Pancreas (tissue), 10 donors: ENCODE measurements at places on chromosomes 4 and X. TPM values are rescaled to one million over a fixed set of nuclear protein-coding genes. Genes with fewer than 3 reads are reported as not detected.
A peak's percentile ranks its signal among the peaks of the same experiment; 100 is the strongest.

DNA sequence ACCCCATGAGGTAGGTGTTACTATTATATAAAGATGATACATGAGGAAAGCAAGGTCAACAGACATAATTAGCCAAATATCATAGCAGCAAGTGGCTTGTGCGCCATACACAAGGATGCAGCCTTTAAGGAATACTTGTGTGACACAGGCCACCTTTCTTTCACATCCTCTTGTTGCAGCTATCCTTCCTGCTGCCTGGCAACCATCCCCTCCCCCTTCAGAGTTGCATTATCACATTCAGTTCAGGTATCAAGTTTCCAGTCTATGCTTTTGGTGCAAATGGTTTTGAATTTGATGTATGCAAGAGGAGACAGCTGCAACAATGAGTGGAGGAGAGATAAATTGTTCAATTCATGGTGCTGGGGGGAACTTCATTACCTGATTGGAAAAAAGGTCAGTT is 6.4 kb downstream of the ZCCHC18 start:
- H3K4me3 ChIP-seq: no peak overlapping the region
- H3K36me3 ChIP-seq: no peaks in the 10 kb centered on the region
- no peak overlapping the region for H3K27ac ChIP-seq
- DNase-seq: no peak
- H3K27me3 ChIP-seq: no peaks in the 10 kb centered on the region

- peak overlapping the region; percentile 86 for H3K4me3 ChIP-seq
- H3K4me1 ChIP-seq: peaks cover 11% of the 10 kb centered on the region
- peak overlapping the region; percentile 57 for H3K27ac ChIP-seq
- DNase-seq: no peak
These were observed 800 bp downstream of the KDM5C start for GRCh38 chrX:53223955-53224859.

The MAOB gene
- total RNA-seq: 7.8 TPM

- no peaks in the 10 kb centered on the region for H3K27me3 ChIP-seq
- H3K4me3 ChIP-seq: no peak overlapping the region
- H3K27ac ChIP-seq: no peak overlapping the region
- no peak for DNase-seq
- peaks cover 12% of the 10 kb centered on the region for H3K4me1 ChIP-seq
These were observed 21.3 kb downstream of the QDPR start for GRCh38 chr4:17490575-17491059.

The TMSB15B gene
- total RNA-seq: 0.69 TPM
